ENCODE measurements at places on chromosomes 3 and 15. TPM values are rescaled to one million over a fixed set of nuclear protein-coding genes. Genes with fewer than 3 reads are reported as not detected.

- H3K27ac ChIP-seq, result no peak overlapping the region
- peak overlapping the region; percentile 85 for H3K4me3 ChIP-seq
- peaks cover 45% of the 10 kb centered on the region for H3K27me3 ChIP-seq
- no peak for DNase-seq
- no peaks in the 10 kb centered on the region for H3K36me3 ChIP-seq
Measured at GRCh38 chr3:119293105-119293870, 895 bp upstream of the ARHGAP31 start.

DNA sequence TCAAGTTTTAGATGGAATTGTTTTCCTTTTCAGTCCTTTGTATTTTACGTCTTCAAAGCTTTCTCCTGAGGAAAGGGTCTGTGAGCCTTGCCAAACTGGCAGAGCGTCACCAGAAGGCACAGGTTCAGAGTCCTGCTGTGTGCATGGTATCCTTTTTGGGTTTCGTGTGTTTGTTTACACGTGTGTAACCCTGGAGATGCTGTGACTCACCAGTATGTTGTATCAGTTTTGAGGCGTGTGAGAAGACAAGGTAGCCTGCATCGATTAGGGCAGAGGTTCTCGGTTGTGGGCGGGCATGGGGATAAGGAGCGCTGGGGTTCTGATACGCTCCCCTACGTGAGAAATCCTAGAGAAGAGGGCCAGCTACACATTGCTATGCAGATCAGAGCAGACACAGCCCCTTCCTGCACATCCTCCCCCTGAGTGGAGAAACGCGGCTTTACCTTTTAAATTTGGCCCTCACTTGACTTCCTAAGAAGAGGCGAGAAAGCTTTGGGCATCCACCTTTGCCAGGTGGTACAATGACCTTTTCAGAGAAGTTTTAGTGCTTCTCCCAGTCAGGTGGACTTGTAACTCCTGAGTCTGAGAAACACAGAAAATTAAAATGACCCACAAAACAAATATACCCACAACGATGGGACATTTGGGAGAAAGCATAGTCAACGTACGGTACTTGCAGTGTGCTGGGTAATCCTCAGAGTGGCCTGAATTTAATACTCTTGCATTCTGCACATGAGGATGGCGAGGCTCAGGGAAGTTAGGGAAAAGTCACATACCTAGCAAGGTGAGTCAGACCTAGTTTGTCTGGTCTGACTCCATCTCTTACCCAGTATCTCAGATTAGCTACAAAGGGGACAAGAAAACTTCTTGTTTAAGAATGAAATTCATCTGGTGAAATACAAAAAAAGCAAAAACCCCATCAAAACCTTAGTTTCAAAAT lies 38.1 kb downstream of the TRAK1 start:
- H3K36me3 ChIP-seq, result peaks cover 18% of the 10 kb centered on the region
- H3K4me1 ChIP-seq, result peaks cover 3% of the 10 kb centered on the region
- no peak for DNase-seq
- no peak overlapping the region for H3K4me3 ChIP-seq
- no peaks in the 10 kb centered on the region for H3K27me3 ChIP-seq
- H3K27ac ChIP-seq, result no peak overlapping the region

- H3K36me3 ChIP-seq, result peaks cover 35% of the 10 kb centered on the region
- no peak overlapping the region for H3K27ac ChIP-seq
- H3K4me1 ChIP-seq, result no peaks in the 10 kb centered on the region
- DNase-seq, result no peak
- H3K27me3 ChIP-seq, result no peaks in the 10 kb centered on the region
Measured at GRCh38 chr15:89641053-89641452, 14.2 kb downstream of the KIF7 start.

TMCO5A gene
- not detected for total RNA-seq

DNA sequence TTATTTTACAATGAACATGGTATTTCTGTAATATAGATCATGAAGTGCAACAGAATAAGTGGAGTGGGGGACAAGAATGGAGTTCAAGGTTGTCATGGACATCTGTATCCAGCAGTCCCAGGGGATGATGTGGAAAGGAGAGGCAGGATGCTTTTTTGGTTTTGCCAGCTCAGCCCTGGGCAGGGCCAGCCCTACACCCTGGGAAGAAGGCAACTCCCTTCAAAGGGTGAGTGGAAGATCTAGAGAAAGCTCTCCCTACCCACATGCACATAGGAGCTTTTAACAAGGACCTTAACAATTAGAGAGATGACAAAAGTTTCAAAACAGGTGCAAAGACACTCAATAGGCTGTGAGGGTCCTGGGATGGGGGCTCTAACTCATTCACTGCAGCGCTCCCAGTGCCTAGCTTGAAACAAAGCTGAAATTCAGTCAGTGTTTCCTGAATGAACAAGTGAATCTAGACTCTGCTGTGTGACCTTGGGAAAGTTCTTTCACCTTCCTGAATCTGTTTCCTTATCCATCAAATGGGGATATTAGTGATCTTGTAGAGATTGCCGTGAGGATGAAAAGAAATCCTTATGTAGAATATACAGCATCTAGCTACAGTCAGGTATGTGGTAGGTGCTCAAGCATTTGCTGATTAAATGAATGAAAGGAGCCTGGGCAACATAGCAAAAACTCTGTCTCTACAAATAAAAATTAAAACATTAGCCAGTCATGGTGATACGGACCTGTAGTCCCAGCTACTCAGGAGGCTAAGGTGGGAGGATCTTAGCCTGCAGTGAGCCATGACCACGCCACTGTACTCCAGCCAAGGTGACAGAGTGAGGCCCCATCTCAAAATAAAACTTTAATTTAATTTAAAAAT lies 14.3 kb downstream of the BHLHE40 start:
- H3K36me3 ChIP-seq, result no peaks in the 10 kb centered on the region
- no peaks in the 10 kb centered on the region for H3K27me3 ChIP-seq
- peak; percentile 35 for DNase-seq
- peaks cover 18% of the 10 kb centered on the region for H3K4me1 ChIP-seq

GRCh38 chr3:139636511-139636910 lies 41.3 kb downstream of the NMNAT3 start:
- no peaks in the 10 kb centered on the region for H3K27me3 ChIP-seq
- no peaks in the 10 kb centered on the region for H3K4me1 ChIP-seq

ECE2 gene
- total RNA-seq, result not detected

- H3K27me3 ChIP-seq, result no peaks in the 10 kb centered on the region
- peak overlapping the region; percentile 82 for H3K4me3 ChIP-seq
Measured at GRCh38 chr3:51968170-51968775, 1.0 kb upstream of the PCBP4 start.

GRCh38 chr15:56667517-56667916 lies 65.8 kb downstream of the ZNF280D start:
- no peaks in the 10 kb centered on the region for H3K27me3 ChIP-seq
- no peaks in the 10 kb centered on the region for H3K4me1 ChIP-seq
- H3K4me3 ChIP-seq, result no peak overlapping the region
- no peaks in the 10 kb centered on the region for H3K36me3 ChIP-seq
- no peak for DNase-seq
- H3K27ac ChIP-seq, result no peak overlapping the region

LSMEM2 gene
- not detected for total RNA-seq

- no peak overlapping the region for H3K27ac ChIP-seq
- H3K4me3 ChIP-seq, result no peak overlapping the region
- no peaks in the 10 kb centered on the region for H3K36me3 ChIP-seq
- H3K27me3 ChIP-seq, result no peaks in the 10 kb centered on the region
Measured at GRCh38 chr3:46737329-46737731, 19.7 kb upstream of the PRSS50 start.

GRCh38 chr15:67054676-67055075 lies 10.7 kb upstream of the SMAD3 start:
- no peak for DNase-seq
- no peaks in the 10 kb centered on the region for H3K36me3 ChIP-seq
- no peak overlapping the region for H3K4me3 ChIP-seq
- no peak overlapping the region for H3K27ac ChIP-seq
- H3K27me3 ChIP-seq, result peaks cover 11% of the 10 kb centered on the region

- H3K36me3 ChIP-seq, result no peaks in the 10 kb centered on the region
- H3K27ac ChIP-seq, result no peak overlapping the region
- no peak for DNase-seq
- H3K27me3 ChIP-seq, result peaks cover 5% of the 10 kb centered on the region
- H3K4me1 ChIP-seq, result no peaks in the 10 kb centered on the region
Measured at GRCh38 chr3:12303534-12303933, 14.7 kb downstream of the PPARG start.

DNASE1L3 gene
- total RNA-seq, result not detected

DNA sequence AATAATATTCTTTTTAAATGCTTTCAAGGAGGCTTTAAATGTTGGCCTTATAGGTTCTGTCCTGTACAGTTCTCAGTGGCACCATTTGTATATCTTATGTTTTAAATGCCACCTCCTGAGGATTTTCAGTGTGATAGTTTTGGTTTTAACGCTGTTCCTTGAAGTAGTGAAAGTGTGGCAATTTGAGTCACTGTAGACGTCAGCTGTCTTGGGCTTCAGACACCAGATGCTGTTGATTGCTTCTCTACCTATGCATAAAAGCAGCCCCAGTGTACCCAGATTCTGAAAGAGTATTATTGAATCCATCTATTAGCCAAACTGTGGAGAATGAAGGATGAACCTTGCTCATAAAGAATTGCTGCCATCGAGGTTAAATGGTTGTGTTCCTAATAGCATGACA lies 316.8 kb upstream of the GBE1 start:
- H3K27ac ChIP-seq, result no peak overlapping the region
- DNase-seq, result no peak
- H3K36me3 ChIP-seq, result no peaks in the 10 kb centered on the region
- H3K4me3 ChIP-seq, result no peak overlapping the region
- H3K4me1 ChIP-seq, result no peaks in the 10 kb centered on the region

DNA sequence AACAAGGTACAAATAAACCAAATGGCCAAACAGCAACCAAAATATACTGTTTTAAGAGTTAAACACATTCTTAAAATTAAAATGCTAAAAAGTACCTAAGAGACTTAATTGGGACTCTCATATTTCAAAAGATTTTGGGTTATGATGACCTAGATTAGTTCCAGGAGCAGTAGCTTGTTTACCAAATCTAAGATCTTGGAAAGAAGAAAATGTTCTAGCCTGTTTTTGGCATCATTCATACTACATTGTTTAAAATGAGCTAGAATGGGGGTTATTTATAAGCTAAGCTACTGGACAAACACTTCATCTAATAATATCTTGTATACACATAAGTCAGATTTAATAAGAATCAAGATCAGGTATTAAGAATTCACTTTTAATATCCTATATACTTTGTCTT lies 22.8 kb downstream of the ATOSA start:
- DNase-seq, result no peak
- H3K4me1 ChIP-seq, result no peaks in the 10 kb centered on the region
- H3K4me3 ChIP-seq, result no peak overlapping the region
- no peaks in the 10 kb centered on the region for H3K27me3 ChIP-seq

DNA sequence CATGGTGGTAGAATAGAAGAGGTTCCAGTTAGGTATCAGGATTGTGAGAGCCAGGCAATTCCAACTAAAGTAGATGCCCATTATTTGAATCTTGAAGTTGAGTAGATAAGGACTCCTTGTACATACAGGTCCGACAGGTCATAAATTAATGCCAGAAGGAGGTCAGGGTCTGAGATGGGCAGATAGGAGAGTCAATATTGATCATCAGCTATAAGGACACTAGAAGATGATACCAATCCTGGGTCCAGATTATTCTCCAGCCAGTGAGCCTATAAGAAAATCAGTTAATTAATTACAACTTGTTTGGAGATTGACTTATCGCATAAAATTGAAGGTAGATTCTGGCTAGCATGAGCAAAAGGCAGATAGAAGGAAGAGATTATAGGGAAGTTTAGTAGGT lies 378.4 kb upstream of the NAALADL2 start:
- no peak for DNase-seq
- no peak overlapping the region for H3K4me3 ChIP-seq
- no peaks in the 10 kb centered on the region for H3K4me1 ChIP-seq
- no peak overlapping the region for H3K27ac ChIP-seq

- H3K4me1 ChIP-seq, result peaks cover 5% of the 10 kb centered on the region
- H3K36me3 ChIP-seq, result no peaks in the 10 kb centered on the region
- H3K4me3 ChIP-seq, result no peak overlapping the region
- no peak for DNase-seq
- no peaks in the 10 kb centered on the region for H3K27me3 ChIP-seq
- no peak overlapping the region for H3K27ac ChIP-seq
Measured at GRCh38 chr3:141465221-141465620, 21.6 kb upstream of the RASA2 start.

- H3K4me1 ChIP-seq, result peaks cover 6% of the 10 kb centered on the region
- H3K27ac ChIP-seq, result no peak overlapping the region
- DNase-seq, result no peak
- no peak overlapping the region for H3K4me3 ChIP-seq
Measured at GRCh38 chr15:96072821-96073220, 257.7 kb upstream of the NR2F2 start.

DNA sequence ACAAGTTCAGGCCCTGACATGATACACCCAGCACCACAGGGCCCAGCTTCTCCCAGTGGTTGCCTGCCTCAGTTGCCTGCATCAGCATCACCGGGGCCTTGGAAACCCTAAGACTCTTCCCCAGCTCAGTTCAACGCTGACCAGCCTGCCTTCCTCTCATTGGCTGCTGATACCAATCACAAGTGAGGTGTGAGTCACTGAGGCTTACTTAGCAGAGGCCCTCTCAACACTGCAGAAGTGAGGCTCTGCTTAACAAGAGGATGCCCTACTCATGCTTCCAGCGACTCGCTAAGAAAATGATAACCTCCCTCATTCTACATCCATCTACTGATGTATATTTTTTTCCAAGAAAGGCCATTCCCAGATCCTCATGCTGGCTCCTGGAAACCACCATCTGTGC lies 151.9 kb downstream of the ADAMTS17 start:
- H3K27me3 ChIP-seq, result no peaks in the 10 kb centered on the region
- no peak overlapping the region for H3K27ac ChIP-seq
- no peaks in the 10 kb centered on the region for H3K36me3 ChIP-seq
- DNase-seq, result peak; percentile 13
- H3K4me1 ChIP-seq, result no peaks in the 10 kb centered on the region
- H3K4me3 ChIP-seq, result no peak overlapping the region

- no peaks in the 10 kb centered on the region for H3K27me3 ChIP-seq
- peaks cover 68% of the 10 kb centered on the region for H3K36me3 ChIP-seq
- H3K4me3 ChIP-seq, result peak overlapping the region; percentile 66
- no peak overlapping the region for H3K27ac ChIP-seq
- H3K4me1 ChIP-seq, result peaks cover 33% of the 10 kb centered on the region
- no peak for DNase-seq
Measured at GRCh38 chr3:156682501-156682900, 8.1 kb downstream of the TIPARP start.

DNA sequence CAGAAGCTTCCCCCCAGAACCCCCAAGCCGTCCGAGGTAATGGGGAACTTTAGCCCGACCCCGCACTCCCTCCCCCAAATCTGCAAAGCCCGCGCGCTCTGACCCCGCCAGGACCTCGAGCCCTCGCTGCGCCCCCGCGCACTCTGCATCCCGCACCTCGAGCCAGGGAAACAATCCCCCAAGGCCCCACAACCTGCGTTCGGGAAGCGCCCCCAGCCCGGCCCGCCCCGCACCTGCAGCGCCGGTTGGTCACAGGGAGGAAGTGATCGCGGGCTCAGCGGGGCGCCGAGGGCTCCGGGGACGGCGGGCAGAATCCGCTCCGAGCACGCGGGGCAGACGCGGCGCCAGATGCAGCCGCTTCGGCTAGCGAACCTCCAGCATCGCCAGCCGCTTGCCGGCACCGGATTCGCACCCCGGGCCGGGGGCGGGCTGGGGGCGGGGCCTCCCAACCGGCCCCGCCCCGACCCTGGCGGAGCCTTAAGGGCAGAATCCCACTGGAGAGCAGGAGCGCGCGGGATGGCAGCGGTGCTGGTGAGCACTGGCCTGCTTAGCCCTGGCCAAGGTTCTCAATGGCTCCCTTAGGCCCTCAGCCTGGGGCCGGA lies at the start of gene CAMKV:
Gene CAMKV (minus strand): TSS at position 382 of the 602 bp plus-strand sequence. CDS start 7,518 bp downstream, outside the sequence.
- no peak within 1 kb of the TSS for H3K27ac ChIP-seq
- no peaks in the 10 kb centered on the region for H3K4me1 ChIP-seq
- H3K4me3 ChIP-seq, result peak within 1 kb of the TSS; percentile 64
- no peaks in the 10 kb centered on the region for H3K36me3 ChIP-seq

NUDT16 gene
- total RNA-seq, result 21.1 TPM

FOXL2NB gene
- total RNA-seq, result 0.54 TPM

CA12 gene
- 4.3 TPM for total RNA-seq

Data from endodermal cell (in vitro differentiated cells).